ENCODE measurements at places on chromosomes 3 and 15.

- DNase-seq: no peak
These were observed 95.6 kb downstream of the ULK4 start for GRCh38 chr3:41866298-41866697.

- DNase-seq: no peak
These were observed 2.4 kb downstream of the ARHGEF3 start for GRCh38 chr3:56799251-56799882.

DNA sequence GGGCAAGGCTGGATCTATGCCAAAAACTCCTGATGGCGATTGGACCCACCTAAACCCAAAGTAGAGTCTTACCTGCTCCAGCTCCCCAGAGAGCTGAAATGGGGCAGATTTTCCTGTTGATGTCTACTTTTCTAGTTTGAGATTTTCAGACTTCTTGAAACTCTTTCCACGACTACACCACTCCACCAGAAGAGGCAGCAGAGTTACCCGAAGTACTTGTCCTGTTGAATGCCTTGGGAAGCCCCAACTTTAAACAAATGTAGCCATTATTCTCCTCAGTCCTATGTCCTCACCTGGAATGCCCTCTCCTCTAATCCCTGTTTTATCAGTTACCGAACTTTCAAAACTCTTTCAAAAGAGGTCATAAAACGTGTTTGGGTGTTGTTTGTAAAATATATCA lies 843.8 kb downstream of the VGLL3 start:
- DNase-seq: no peak

DNA sequence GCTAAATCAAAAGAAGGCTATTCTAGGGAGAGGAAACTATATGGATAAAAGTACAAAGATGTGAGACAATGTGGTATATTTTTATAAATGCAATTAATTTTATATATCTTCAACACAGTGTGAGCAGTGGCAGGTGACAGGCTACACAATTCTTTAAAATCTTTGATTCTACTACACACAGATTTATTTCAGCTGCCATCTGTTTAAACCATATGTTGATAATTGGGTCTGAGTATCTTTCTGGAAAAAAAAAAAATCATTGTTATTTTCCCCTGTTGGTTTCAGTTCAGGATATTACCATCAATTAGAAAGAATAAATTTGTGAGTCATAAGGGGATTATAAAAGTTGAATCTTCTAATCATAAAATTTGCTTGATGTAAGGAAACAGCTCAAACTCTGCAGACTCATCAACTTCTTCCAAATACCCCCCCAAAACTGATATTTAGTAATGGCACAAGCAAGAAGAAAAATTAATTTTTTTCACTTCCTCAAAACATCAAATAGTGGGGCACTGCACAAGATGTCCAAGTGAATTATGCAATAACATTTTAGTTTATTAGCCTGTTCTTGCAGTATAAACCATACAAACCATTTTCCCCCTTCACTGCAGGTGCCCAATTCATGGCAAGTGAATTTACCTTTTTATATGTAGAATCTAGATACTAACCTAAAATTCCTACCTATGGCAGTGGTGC lies 12.0 kb downstream of the PIERCE2 start:
- no peak for DNase-seq

- DNase-seq: no peak
These were observed 48.0 kb upstream of the C15orf61 start for GRCh38 chr15:67472957-67473356.

DNA sequence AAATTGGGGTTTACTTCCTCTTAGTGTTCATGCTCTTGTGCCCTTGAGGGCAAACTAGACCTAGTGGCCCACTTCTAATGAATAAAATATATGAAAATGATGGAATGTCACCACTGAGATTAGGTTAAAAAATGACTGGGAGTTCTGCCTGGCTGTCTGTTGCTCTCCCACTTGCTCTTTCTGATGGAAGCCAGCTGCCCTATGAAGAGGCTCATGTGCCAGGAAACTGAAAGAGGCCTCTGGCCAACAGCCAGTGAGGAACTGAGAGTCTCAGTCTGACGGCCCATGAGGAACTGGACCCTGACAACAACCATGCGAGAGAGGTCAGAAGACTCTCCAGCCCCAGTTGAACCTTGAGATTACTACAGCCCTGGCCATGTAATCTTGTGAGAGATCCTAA lies 107.1 kb upstream of the FHIT start:
- no peak for DNase-seq

GRCh38 chr3:61733000-61733399 lies 171.6 kb downstream of the PTPRG start:
- DNase-seq: no peak

DNA sequence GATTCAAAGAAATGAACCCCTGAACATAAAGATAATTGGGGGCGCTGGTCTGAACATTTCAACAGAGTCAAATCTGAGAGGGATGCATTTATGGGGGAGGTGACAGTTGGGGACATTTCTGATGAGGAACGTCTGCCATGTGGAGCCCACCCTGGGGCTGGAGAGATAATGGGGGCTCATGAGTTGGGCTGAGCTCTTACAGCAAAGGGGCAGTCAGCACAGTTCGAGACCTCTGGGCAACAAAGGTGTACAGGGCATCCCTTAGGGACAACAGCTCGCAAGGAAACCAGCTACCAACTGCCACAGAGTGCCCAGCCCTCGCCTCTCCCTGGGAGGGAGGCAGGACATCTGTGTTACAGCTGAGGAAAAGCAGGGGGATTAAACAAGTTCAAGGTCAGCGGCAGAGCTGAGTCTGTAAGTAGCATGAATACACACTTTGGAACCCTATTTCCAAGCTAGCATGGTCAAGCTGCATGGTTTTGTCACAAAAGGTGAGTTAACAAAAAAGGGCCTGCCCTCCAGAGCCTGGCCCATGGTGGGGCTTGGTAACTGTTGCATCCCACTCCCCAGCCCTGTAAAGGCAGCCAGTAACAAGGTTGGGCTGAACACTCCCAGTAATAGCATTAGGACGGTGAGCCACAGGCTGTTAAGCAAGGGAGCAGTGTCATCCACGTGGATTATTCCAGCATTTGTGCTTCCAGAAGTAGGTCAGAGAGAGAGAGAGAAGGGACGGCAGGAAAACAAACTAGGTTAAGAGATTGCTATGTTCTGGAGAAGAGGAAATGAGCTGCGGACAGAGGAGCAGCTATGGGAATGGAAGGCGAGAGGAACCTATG lies 4.3 kb downstream of the GNB5 start:
- DNase-seq: no peak

Data from keratinocyte (primary cell).